ENCODE measurements at places on chromosomes 2 and 18.

- no peaks in the 10 kb centered on the region for H3K27me3 ChIP-seq
- no peaks in the 10 kb centered on the region for H3K4me1 ChIP-seq
- no peaks in the 10 kb centered on the region for H3K36me3 ChIP-seq
- no peak for DNase-seq
- no peak overlapping the region for H3K4me3 ChIP-seq
These were observed 16.9 kb upstream of the ZNF804A start for GRCh38 chr2:184581391-184581790.

- H3K27ac ChIP-seq = no peak overlapping the region
- no peaks in the 10 kb centered on the region for H3K4me1 ChIP-seq
- H3K36me3 ChIP-seq = no peaks in the 10 kb centered on the region
These were observed 55.7 kb upstream of the ASAP2 start for GRCh38 chr2:9150906-9151305.

DNA sequence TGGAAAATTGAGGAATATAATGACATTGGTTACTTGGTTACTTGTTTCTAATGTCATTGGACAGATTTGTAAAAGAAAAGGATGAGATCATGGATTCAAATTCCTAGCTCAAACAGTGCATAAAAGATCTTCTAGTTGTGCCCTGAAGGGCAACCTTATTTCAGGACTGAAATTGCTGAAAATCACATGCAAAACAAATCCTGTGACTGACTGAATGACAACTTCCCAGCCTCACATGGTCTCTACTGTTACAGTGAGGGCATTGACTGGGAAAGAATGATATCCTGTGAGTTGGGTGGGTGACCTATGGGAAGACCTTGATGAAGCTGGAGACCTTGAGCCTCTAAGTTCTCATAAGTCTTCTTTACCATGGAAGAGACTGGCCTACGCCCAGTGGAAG, 90.4 kb upstream of the HAAO start:
- no peak overlapping the region for H3K27ac ChIP-seq
- H3K4me1 ChIP-seq = no peaks in the 10 kb centered on the region
- no peak overlapping the region for H3K4me3 ChIP-seq
- no peaks in the 10 kb centered on the region for H3K36me3 ChIP-seq
- no peaks in the 10 kb centered on the region for H3K27me3 ChIP-seq

GRCh38 chr18:46257366-46257765, 153.2 kb downstream of the HAUS1 start:
- no peaks in the 10 kb centered on the region for H3K27me3 ChIP-seq
- no peak for DNase-seq
- H3K4me1 ChIP-seq = no peaks in the 10 kb centered on the region
- peaks cover 5% of the 10 kb centered on the region for H3K36me3 ChIP-seq

- H3K27ac ChIP-seq = no peak overlapping the region
- no peaks in the 10 kb centered on the region for H3K36me3 ChIP-seq
- DNase-seq = no peak
These were observed 94.8 kb downstream of the NDUFA10 start for GRCh38 chr2:239930378-239930777.

DNA sequence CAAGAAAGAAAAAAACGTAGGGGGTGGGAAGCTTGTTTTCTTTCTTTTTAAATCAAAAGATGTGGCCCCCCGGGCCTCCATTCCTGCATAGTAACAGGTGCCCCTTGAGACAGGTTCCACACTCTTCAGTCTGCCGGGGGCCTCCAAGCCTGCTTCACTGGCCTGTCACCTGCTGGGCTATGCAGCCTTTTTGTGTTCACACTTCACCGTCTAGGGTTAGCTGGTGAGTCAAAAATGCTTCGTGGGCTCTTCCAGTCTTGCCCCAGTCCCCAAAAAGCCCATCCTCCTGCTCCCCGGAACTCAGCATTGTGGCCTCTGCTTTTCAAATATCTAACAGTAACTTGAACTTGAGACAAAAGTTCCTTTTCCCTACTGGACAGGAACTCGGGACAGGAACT, 67.9 kb downstream of the POLR1A start:
- no peak overlapping the region for H3K27ac ChIP-seq
- H3K4me1 ChIP-seq = no peaks in the 10 kb centered on the region
- no peak for DNase-seq
- H3K36me3 ChIP-seq = peaks cover 45% of the 10 kb centered on the region
- H3K4me3 ChIP-seq = no peak overlapping the region
- no peaks in the 10 kb centered on the region for H3K27me3 ChIP-seq

DNA sequence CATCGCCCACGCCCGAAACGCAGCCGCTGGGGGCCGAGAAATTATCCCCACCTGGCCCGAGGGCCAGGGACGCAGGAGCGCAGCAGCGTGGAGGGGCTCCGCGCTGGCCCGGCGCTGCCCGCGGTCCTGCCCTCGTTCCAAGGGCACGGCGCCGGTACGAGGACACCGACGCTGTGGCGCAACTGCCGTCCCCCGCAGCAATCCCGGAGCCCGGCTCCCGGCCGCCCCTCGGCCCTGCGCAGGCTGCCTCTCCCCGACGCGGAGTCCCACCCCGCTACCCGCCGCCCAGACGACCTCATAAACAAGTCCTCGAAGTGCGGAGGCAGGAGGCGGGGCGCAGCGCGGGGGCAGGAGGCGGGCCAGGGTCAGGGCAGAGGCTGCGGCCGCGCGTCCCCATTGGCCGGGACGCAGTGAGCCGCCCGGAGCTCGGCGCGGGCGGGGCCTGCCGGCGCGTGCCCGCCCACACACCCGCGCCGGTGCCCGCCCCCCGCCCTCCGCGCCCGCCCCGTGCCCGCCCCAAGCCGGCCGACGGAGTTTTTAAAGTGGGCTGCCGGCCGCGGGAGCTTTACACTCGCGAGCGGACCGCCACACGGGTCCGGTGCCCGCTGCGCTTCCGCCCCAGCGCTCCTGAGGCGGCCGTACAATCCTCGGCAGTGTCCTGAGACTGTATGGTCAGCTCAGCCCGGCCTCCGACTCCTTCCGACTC, at the start of gene EPAS1:
EPAS1 (plus strand) TSS at position 568 of the 706 bp plus-strand sequence. CDS start 505 bp downstream, outside the sequence.
- H3K27ac ChIP-seq = no peak within 1 kb of the TSS
- DNase-seq = peak; percentile 45
- no peaks in the 10 kb centered on the region for H3K36me3 ChIP-seq
- H3K4me3 ChIP-seq = peak within 1 kb of the TSS; percentile 54

DNA sequence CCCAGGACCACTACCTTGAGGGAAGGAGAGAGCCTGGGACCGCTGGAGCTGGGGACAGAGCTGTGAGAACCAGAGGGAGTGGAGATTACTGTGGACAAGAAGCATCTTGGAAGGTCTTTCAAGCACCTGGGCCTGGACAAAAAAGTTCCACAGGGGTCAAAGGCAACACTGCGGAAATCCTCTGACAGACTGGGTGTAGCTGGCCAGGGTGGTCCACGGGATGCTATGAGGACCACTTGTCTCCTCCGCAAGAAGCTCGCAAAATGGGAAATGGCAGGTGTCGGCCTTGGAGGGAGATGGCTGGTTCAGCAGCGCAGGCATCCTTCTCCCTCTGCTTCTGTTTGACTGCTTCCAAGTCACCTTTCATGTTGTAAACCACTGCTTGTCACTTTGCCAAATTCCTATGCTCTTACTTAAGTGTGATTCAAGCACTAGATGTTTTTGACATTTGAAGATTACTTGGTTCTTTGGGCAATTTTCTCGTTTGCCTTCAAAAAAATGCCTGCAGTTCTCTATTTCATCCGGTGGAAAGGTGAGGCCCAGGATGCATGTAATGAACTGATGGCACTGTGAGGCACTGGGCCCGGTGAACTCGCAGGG, 27.7 kb downstream of the KLHL29 start:
- no peaks in the 10 kb centered on the region for H3K4me1 ChIP-seq
- no peaks in the 10 kb centered on the region for H3K27me3 ChIP-seq
- no peak overlapping the region for H3K27ac ChIP-seq
- no peak overlapping the region for H3K4me3 ChIP-seq
- no peaks in the 10 kb centered on the region for H3K36me3 ChIP-seq

DNA sequence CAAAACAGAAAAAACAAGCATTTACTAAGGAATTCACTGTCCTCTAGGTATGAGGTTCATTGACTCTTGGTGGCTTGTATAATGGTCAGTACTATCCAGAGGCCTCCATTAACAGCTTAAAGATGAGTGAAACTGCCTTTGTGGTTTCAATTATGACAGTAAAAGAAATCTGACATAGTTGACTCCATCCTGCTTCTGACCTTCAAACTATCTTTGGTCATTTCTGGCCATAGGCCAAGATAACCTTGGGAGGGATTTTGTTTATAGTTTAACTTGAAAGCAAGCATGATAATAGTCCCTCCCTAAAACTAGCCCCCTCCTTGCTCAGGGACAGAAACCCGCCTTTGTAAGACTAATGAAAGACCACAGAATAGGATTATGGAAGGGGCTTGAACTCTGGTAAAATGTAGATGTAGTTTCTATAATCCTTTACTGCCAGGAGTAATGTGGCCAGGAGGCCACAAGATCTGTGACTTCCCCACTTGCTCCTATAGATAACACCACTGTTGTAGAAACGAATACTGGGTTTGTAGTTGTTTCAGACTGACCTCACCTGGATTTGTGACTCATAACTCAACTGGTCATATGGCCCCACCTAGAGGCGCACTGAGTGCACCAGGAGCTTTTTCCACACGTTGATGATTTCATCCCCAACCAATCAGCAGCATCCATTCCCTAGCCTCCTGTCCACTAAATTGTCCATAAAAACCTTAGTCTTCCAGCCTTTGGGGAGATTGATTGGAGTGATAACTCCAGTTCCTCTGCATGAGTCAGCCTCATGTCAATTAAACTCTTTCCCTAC, 8.6 kb upstream of the PLEKHM3 start:
- H3K36me3 ChIP-seq = no peaks in the 10 kb centered on the region
- no peaks in the 10 kb centered on the region for H3K27me3 ChIP-seq
- H3K27ac ChIP-seq = no peak overlapping the region
- DNase-seq = peak; percentile 80
- H3K4me3 ChIP-seq = no peak overlapping the region

DNA sequence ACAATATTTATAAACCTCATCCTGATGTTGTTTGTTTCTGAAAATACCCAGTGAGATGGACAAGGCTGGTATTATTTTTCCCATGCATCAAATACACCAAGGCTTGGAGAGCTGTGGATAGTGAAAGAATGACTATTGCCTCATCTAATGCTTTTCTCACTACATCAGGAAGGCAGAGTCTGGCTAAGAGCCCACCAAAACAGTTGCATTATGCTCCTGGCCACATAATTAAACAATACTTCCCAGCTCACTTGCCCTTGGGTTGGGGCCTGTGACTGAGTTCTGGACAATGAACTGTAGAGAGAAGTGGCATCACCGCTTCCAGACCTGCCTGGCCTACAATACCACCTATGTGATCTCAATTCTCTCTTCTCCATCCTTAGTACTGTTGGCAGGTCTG, 46.4 kb upstream of the REEP1 start:
- no peak overlapping the region for H3K4me3 ChIP-seq
- no peaks in the 10 kb centered on the region for H3K4me1 ChIP-seq
- H3K36me3 ChIP-seq = no peaks in the 10 kb centered on the region

GRCh38 chr2:29638641-29639040, 282.7 kb downstream of the ALK start:
- DNase-seq = no peak
- no peak overlapping the region for H3K4me3 ChIP-seq

DNA sequence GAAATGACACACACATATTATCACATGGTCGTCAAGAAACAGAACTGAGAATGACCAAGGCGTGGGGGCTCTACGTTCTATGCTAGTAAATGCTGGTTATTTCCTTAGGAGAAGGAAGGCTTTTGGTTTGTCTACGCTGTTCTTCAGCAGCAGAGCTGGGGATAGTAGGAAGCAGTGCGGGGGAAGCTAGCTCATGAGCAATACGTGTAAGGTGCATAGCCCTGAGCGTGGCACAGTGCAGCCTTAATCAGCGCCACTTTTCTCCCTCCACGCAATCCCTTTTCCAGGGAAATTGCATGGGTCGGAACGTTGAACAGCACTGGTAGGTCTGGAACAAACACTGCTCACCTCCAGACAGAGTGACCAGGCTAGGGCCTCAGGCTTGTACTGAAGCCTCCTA, 199.6 kb upstream of the FBXO11 start:
- H3K27me3 ChIP-seq = 0 out of 2 replicates have a peak, but pooled peaks cover 1% of the 10 kb centered on the region
- 0 out of 2 replicates have a peak overlapping the region, but pooled peaks have one; percentile 56 for H3K4me3 ChIP-seq
- no peak for DNase-seq
- H3K4me1 ChIP-seq = peaks cover 18% of the 10 kb centered on the region
- no peak overlapping the region for H3K27ac ChIP-seq

- no peak overlapping the region for H3K27ac ChIP-seq
- no peaks in the 10 kb centered on the region for H3K36me3 ChIP-seq
- no peaks in the 10 kb centered on the region for H3K4me1 ChIP-seq
- H3K27me3 ChIP-seq = no peaks in the 10 kb centered on the region
These were observed 157.7 kb downstream of the COL4A4 start for GRCh38 chr2:227006189-227006897.

- H3K4me1 ChIP-seq = peaks cover 6% of the 10 kb centered on the region
- H3K36me3 ChIP-seq = no peaks in the 10 kb centered on the region
- DNase-seq = no peak
- H3K27me3 ChIP-seq = no peaks in the 10 kb centered on the region
- H3K27ac ChIP-seq = no peak overlapping the region
These were observed 5.5 kb upstream of the SFT2D3 start for GRCh38 chr2:127695491-127696472.

DNA sequence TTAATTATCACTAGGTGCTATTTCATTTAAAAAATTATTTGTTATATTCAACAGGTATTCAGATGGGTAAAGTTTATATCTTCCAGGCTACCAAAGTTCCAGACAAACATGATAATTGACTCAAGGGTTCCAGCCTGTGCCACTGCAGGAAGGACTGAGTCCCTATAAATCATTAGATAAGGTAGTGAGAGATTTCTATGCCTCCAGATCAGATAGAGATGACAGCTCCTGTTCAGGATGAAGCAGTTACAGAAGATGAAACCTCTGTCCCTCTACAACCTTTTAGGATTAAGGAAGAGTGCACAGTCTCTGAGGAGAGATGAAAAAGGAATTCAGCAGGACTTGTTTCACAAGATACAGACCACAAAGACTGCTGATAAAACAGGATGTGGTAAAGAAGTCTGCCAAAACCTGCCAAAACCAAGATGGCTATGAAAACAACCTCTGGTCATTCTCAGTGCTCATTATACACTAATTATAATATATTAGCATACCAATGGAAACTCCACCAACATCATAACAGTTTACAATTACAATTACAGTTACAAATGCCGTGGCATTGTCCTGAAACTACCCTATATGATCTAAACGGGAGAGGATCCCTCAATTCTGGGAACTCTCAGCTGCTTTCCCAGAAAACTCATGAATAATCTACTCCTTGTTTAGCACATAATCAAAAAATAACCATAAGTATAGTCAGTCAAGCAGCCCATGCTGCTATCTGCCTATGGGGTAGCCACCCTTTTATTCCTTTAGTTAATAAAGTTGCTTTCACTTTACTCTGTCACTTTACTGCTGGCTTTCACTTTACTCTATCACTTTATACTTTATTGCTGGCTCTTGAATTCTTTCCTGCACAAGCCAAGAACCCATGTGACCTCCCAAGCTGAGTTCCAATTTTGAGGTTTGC, 288.5 kb downstream of the PDE11A start:
- no peaks in the 10 kb centered on the region for H3K27me3 ChIP-seq
- no peaks in the 10 kb centered on the region for H3K4me1 ChIP-seq
- no peak overlapping the region for H3K4me3 ChIP-seq
- DNase-seq = no peak
- no peaks in the 10 kb centered on the region for H3K36me3 ChIP-seq
- no peak overlapping the region for H3K27ac ChIP-seq

Data from Karpas-422 (cell line).